Activated CD8-positive, alpha-beta memory T cell treated with anti-CD3 and anti-CD28 coated beads for 1 hour (primary cell): ENCODE measurements at places on chromosomes 3 and 15.

DNA sequence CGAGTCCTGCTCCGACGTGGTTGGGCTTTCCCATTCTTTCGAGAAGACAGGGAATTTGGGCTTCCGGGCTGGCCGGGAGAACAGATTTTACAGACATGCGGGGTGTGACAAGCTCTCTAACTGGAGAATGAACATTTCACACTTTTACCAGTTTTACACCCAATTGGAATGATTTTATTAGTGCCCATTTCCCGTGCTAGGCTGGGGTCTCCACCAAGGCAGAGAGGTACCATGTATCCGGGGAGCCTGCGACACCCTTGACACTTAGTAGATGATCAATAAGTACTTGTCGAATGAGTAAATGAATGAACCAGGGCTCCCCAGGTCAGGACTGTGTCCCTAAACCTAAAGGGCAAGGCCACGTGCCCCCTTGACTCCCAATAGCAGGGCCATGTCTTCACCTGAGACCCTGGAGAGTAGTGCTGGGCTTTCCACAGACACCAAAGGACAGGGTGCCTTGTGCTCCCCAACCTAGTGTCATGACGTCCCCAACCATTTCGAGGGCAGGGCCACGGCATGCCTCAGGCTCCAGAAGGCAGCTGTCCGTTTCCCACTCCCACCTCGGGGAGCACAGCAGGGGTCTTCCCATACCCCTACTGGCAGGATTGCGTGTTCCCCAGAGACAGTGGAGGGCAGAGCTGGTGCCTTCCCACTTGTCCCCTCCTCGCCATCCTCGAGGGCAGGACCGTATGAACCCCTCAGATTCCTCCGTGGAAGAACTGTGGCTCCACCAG is 679 bp upstream of the MYD88 start:
- DNase-seq: no peak

- DNase-seq: no peak
Measured at GRCh38 chr3:112519424-112520001, 20.2 kb upstream of the BTLA start.

GRCh38 chr15:25171111-25171811 is 216.5 kb downstream of the SNRPN start:
- no peak for DNase-seq

DNA sequence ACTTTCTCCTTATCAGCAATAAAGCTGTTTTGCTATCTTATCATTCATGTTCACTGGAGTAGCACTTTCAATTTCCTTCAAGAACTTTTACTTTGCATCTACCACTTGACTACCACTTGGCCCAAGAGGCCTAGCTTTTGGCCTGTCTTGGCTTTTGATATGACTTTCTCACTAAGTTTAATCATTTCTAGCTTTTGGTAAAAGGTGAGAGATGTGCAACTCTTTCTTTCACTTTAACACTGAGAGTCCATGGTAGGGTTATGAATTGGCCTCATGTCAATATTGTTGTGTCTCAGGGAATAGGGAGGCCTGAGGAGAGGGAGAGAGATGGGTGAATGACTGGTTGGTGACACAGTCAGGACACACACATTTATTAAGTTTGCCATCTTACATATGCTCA is 31.0 kb upstream of the FAM3D start:
- DNase-seq: no peak

DNA sequence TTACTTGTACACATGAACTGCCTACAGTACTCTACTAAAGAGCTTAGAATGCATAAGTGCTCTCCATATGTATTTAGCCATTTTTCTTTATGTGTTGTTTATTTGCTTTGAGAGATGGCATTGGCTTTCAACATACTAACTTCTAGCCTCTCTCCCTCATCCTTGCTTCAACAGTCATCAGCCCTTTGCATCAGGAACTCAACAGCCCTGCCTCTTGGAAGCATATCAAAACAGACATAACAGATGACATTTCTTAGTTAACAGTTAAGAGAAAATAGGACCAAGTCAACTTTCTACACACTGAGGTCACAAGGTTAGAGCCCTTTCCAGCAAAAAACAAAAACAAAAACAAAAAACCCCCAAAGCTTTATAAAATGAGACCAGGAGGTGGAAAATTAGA is 145.6 kb downstream of the TCF12 start:
- DNase-seq: no peak

- DNase-seq: no peak
Measured at GRCh38 chr3:194631696-194632095, 1.5 kb downstream of the TMEM44 start.

DNA sequence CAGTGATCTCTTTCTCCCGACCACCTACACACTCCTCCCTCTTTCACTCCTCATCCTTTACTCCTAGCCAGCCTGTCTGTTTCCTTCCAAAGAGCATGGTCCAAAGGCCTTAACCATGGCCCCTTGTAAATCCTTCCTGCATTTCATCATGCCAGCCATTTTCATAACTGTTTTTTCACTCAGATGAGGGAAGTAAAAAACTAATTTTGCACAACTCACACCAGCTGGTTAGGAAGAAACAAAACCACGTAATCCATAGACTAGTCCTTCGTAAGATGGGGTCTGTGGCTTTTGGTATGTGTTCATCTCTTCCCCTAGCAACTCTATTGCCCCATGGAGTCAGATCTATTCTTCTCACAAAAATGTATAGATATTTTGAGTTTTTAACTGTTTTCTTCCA is 187.8 kb downstream of the SHOX2 start:
- DNase-seq: no peak

GRCh38 chr3:52193065-52193464 is 4.9 kb upstream of the ALAS1 start:
- no peak for DNase-seq

GRCh38 chr3:4821975-4822374 is 157.3 kb upstream of the BHLHE40 start:
- peak; percentile 73 for DNase-seq

DNA sequence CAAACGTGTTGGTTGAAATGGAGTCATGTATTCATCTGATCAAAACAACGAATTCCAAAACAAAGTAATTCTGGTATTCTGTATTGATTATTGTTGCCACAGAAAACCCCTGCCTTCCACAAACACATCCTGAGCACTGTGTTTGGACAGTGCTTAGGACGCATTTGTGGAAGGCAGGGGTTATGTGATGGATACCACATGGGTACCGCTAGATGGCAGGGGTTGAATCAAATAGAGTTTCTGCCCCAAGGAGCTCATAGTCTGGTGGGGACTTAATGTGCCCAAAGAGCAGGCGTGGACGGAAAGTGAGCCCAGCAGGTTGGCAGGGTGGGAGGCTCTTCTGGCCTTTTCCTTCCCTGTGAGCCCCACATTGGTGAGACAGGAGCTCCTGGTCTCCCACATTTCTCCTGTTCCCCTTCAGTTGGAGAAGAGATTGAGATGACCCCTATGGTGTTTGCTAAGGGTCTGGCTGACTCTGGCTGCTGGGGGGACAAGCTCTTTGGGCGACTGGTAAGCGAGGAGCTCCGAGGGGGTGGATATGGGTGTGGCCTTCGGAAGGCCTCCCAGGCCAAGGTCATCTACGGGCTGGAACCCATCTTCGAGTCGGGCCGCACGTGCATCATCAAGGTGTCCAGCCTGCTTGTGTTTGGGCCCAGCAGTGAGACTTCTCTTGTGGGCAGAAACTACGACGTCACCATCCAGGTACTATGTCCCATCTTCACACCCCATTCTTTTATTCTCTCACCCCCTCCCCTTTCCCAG is 22.1 kb upstream of the SLC28A1 start:
- no peak for DNase-seq

DNA sequence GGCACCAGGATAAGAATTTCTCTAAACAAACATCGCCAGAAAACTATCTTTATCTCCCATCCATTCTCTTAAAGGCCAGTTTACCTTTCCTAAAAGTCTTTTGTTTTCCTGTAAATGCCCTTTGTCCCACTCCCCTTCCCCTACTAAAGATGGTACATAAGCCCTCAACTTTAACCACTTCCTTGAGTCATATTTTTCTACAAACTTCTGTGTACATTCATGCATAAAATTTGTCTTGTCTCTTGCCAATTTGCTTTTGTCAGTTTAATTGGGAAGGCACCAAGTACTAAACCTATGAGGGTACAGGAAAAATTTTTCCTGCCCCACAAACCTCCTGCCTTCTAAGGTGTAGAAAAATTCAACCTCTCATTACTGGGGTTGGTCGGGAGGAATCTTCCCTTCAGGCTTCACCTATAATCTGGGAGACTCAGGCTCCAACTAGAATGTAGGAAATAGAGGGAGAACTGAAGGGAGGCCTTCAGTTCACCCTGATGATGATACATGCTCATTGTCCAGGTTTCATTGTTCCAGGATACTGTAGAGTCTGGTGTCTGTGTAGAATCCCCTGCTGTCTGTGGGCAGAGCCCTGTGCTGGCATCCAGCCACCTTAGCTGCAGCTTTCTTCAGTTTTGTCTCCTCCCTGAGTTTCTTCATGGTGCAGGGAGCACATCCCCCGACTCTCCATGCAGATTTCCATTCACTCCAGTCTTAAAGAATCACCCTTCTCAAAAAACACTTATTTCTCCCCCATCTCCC is 53.2 kb downstream of the CD200R1L start:
- no peak for DNase-seq

DNA sequence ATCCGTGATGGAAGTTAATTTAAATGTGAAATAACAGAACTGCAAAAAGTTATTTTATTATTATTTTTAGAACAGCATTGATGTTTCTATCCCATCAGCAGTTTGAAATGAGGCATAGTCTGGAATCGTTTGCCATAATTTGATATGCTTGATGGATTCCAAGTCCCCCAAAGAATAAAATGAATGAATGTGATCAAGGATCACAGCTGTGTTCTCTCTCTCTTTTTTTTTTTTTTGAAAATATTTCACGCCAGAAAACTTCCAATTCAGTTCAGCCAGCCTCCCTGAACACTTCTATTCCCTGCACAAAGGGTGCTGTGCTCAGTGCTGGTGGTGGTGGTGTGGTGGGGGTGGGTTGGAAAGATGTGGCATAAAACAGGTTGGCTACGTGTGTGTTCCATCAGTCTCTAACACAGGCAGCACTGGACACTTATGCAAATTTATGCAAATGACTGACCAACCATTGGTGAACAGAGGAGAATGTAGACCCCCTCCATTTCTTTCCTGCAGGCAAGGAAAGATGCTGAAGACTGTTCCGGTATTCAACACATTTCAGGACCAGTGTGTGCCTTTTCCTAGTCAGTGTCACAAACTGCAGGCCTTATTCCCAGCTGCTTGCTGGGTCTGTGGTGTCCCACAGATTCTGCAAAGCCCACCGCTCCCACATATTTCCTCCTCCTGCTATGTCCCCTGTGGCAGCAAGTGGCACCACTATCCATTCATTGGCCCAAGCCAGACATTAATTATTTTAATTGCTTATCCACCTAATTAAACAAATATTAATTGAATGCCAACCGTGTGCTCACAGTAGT is 10.6 kb downstream of the ARNT2 start:
- no peak for DNase-seq

- DNase-seq: peak; percentile 1
Measured at GRCh38 chr3:161409069-161409468, 37.8 kb upstream of the SPTSSB start.

DNA sequence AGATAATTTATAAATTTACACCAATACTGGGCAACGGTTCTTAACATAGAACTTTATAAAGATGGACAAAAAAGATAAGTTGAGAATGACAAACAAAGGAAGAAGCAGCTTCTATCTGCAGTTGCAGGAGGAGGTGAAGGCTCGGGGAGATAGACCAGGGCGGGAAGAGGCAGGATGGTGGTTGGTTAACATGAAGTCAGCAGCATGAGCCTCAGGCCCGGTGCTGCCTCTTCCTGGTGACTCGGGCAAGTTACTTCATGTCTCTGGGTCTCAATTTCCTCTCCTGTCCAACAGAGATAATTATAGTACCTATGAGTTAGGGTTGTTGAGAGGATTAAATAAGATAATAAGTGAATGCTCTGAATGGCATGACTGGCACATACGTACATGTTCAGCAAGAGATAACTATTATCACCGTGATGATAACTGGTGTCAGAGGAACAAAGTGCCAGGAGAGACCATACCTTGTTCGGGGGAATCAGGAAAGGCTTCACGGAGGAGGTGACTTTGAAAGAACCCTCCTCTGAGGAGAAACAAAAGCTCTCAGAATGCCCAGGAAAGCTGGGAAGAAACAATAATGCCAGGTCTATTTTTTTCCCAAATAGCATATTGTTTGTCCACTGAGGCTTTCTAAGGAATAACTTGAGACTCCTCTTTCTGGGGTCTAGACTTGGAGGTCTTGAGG is 4.4 kb downstream of the PAK6 start:
- no peak for DNase-seq

GRCh38 chr3:67712259-67712658 is 57.8 kb upstream of the SUCLG2 start:
- no peak for DNase-seq

GRCh38 chr3:188152660-188153436 is 1.1 kb upstream of the LPP start:
- DNase-seq: no peak

DNA sequence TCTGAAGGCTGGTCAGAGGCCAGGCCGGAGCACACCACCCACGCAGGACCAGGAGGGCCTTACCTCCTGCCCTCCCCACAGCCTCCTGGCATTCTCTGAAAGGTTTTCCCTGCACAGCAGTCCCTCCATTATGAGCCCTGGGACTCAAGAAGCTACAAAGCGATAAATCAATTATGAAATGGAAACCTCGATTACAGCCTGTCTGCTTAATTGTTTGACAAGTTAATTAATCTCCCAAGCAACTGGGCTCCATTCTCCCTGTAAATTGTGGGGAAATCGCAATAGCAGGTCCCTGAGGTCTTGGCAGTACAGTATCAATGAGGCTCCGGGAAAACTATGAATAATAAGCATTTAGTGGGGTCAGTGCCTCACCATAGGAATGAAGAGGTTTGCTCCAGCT is 683.5 kb downstream of the NTRK3 start:
- DNase-seq: no peak

DNA sequence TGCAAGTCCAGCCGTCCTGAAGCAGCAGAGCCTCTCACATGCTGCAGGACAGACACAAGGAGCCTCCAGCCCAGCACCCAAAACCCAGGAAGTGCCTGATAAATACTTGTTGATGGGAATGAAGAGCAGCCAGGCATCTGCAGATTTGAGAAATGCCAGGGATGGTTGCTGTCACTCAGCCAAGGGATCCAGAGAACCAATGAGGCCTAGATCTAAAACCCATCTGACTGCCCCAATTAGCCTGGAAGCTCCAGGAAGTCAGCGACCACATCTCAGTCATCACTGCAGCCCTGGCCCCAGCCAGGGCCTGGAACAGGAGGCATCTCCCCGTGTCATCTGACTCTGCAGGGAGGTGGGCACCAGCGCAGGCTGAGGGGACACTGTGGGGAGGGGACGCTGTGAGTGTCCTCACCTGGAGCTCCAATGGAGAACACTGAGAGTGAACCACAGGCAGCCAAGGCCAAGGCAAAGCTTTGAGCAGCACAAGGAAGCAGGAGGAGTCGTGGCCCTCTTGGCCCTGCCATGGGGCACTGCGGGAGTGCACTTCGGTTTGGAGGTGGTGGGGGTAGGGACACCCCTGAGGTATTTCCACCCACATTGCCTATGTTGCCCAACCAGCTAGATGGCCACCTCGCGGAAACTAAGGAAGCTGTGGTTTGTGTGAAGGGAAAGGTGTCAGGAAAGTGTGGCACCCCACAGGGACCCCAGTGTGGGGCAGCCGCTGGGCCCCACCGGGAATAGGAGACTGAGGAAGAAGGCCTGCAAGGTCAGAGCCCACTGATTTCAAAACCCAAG is 229.5 kb downstream of the VPS13C start:
- DNase-seq: no peak

- DNase-seq: no peak
Measured at GRCh38 chr3:129974833-129975704, 549 bp downstream of the TRH start.

- DNase-seq: no peak
Measured at GRCh38 chr15:50340416-50340815, 14.6 kb downstream of the GABPB1 start.
